Hematopoietic multipotent progenitor cell treated with erythropoietin and hydrocortisone succinate and interleukin-3 and kit ligand, for 8 days (in vitro differentiated cells): ENCODE measurements at places on chromosomes 5 and 9.

GRCh38 chr5:84281383-84281782, 103.3 kb downstream of the EDIL3 start:
- DNase-seq = no peak

DNA sequence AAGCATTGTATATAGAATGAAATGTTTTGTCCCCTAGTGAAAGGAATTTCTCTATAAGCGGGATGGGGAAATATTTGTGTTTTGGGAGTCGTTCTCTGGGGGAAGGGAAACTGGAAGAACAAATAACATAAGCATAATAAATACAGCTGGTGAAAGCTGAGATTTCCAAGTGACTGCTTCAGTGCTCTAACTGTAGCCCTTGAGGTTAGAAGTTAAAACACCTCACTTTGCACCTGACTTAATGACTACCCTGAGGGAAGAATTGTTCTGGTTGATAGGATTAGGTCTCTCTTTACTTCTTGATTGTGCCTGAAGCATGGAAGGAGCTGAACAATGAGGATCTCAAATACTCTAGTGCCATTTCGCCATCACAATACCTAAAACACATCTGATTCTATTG, 307.4 kb downstream of the MAN2A1 start:
- no peak for DNase-seq

DNA sequence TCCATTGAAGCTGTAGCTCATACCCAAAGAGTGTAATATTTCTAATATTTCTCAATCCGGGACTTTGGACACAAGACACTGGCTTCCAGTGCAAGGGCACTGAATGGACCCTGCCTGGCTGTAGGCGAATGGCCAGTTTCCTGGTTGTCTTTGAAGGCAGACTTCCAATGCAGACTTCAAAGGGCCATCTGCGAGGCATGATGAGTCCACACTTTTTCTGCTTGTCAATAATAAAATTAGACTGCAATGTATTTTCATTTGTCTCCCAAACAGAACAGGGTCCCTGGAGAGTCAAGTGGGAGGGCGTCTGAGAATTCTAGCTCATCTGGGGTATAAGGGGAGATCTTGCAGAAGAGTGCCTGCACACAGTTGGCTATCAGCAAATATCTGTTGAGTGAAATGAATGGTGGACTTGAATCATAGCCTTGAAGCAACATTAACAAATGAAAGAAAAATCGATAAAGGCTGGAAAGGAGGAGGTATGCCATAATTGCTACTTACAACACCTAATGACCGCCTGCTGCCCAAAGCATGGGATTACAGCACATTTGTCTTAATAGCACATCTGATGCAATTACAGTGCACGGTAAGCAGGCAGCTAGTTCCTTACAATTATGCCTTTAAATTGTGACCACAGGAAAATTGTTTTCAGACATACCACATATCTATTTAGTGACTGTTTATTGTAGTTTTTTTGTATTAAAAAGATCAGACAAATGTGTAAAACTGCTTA, 137.5 kb downstream of the ARHGEF28 start:
- no peak for DNase-seq

GRCh38 chr9:13992138-13993088, 321.5 kb downstream of the NFIB start:
- no peak for DNase-seq

GRCh38 chr5:135950611-135951010, 4.2 kb downstream of the LECT2 start:
- no peak for DNase-seq

DNA sequence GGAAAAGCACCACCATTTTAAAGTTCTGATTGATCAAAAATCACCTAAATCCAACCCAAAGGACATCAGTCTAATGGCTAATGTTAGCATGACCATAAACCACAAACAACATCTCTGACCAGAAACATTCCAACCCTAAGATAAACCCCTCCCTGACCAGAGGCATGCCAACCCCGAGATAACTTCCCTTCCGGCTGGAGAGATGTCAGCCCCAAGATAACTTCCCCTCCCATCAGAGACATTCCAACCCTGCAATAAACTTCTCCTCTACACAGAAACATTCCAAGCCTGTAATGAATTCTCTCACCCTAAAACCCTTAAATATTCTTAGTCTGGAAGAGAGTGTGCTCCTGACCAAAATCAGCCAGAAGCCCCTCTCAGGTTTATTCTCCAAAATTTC, 364.3 kb downstream of the KCNN2 start:
- DNase-seq = no peak

DNA sequence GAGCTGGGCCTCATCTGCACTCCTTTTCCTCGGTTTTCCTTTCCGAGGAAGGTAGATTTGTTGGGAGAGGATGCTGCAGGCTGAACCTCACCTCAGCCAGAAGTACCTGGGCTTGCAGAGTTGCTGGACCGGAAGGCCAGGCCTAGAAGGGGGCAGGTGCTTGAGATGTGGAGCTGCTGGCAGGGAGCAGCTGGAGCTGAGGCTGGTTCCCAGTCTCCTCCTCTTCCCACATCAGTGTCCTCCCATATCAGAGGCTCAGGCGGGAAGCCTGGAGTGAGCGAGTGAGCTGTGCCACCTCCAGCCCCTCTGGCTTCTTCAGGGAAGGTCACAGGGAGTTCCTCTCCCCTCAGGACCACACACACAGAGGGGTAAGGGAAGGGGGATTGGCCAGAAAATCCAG, 259.4 kb downstream of the GADD45G start:
- DNase-seq = no peak

DNA sequence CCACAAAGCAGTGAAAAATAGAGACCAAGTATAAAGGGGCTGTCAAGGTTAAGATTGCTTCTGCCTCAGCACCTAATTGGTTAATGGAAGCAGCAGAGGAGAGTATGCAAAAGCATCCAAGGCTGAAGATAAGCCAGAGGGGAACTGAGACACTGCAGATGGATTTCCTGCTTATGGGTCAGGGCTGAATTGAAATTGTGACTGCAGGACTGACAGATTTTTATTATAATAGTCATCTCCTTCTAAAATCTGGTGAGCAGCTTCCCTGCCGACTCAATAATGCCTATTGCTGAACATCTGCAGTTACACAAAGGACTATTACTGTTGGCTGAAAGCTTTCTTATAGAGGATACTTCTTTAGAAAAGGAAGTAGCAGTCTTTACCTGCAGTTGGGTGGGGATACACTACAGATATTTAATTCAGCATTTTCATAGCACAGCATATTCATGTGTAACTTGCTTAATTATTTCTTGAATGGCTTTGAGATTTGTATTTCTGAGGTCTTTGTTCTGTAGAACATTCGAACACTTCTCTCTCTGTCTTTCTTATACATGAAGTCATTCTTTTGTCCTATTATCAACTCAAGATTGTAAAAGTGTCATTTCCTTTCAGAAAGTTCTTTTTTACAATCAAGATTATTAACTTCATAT, 363.0 kb upstream of the RIOK2 start:
- no peak for DNase-seq

GRCh38 chr9:36218011-36218410, 27.3 kb downstream of the CLTA start:
- DNase-seq = no peak

- DNase-seq = peak; percentile 85
Measured at GRCh38 chr9:130707225-130707976, 13.8 kb downstream of the EXOSC2 start.

DNA sequence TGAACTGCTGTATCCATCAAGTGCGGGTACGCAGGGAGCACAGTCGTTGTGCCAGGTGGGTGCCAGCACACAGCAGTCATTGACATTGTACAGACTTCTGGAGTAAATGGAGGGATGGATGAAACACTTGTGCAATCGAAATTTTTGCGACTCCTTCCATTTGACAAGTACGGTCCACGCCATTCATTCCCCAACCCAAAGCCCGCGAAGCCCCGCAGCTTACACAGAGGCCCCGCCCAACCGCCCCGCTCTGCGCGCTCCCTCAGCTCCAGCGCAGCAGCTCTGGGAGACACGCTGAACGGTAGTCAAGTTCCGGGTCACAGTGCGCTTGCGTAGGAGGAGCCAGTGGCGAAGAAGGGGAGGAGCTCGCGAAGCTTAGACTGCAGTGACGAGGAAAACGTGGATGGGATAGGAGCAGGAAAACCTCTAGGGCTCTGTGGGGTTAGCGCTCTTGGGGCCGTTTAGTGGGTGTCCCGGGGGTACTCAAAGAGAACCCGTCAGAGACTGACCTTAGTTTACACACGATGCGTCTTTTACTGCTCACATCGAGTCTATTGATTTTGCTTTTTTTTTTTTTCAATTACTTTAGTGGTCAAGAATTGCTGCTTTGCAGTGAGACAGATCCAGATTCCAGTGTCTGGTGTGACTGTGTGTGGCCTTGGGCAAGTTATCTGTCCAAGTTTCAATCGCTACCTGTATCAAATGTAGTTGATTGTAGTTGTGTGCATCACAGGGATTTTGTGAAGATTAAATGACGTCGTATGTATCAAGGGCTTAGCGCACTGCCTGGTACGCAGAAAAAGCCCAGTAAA, 15.3 kb upstream of the MSANTD3 start:
- peak; percentile 97 for DNase-seq

- DNase-seq = no peak
Measured at GRCh38 chr5:102782217-102782872, 27.2 kb downstream of the PAM start.

DNA sequence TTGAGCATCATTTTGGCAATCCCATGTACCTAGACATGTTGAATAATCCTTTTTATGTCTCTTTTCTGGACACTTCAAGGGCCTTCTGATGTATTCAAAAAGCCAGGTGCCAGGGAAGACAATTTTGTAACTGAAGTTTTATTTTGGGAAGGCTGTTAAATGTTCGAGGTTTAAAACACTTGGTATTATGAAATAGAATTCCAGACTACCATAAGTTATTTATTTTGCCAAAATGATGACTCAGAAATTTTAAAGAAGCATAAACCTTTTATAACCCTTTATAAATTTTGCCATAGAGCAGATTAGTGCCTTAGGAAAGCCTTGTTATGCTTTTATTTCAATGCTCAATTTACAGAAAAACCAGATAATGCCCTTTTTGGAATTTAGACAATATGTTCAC, 30.3 kb upstream of the UHRF2 start:
- DNase-seq = no peak
